ENCODE measurements at places on chromosomes 13 and 19.

GRCh38 chr13:52067237-52067636, 42.7 kb downstream of the UTP14C start:
- no peak for DNase-seq

DNA sequence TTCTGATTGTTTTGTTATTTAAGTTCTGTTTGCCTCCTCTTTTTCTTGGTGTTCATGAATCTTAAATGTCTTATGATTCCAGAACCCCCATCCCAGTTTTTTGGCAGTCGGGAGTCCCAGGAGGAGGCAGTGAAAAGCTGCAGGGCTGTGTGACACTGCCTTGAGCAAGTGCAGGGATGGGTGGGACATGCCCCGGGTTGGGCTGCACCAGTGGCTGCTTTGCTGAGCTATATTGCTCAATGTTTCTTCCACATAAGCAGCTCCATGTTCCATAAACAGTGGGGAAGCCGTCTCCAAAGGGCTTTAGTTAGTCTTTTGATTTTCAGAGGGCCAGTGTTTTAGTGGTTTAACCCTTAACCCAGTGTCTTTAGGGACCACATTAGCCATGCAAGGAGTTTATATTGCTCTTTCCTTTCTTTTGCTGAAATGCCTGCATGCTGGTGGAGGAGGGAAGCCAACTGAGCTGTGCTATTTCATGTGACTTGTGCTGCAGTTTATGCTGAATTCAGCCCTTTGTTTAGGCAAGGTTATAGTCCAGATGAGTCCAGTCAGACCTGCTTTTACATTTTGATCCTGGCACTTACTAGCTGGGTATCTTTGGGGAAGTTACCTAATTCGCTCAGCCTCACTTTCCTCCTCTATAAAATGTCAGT, 13.1 kb downstream of the ATP8A2 start:
- no peak for DNase-seq

GRCh38 chr13:73167028-73167820, 108.4 kb downstream of the KLF5 start:
- no peak for DNase-seq

DNA sequence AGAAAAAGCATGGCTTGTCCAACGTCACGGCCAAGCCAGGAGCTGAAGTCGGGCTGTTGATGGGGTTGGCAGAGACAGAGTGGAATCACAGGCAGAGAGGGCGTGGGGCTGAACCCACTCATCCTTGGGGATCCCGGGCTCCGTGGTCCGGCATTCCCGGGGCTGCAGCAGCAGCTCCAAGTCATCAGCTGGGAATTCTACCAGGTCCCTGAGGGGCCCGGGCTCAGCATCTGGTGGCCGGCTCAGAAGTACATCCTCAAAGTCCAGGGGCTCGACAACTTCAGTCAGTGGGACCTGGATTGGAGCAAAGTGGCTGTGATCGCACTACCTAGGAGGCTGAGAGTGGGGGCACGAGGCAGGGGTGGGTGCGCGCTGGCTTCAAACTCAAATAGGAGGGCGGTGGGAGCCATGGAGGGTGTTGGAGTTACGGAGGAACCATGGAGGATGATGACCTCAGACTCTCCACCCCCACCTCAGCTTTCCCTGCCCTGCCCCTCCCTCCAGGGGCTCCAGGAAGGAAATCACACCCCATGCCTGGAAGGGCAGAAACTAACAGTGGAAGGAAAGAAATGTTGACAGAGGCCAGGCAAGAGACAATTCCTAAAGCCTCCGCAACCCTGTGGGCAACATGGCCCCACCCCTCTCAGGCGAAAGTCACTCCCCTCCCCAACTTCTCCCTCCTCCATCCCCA, 9.5 kb downstream of the DOCK6 start:
- DNase-seq, result no peak

Data from stimulated activated CD4-positive, alpha-beta T cell treated with anti-CD3 and anti-CD28 coated beads, Interleukin-15, amount 100 ng/mL, for 48 hours (primary cell).